ENCODE measurements at places on chromosomes 1 and 21. TPM values are rescaled to one million over a fixed set of nuclear protein-coding genes. Genes with fewer than 3 reads are reported as not detected.

POU2F1 gene
- total RNA-seq: 36.1 TPM

PRDM16 gene
- 69.1 TPM for total RNA-seq

MUL1 gene
- 23.2 TPM for total RNA-seq

HES2 gene
- 0.07 TPM for total RNA-seq

PTPRU gene
- 74.0 TPM for total RNA-seq

SYT14 gene
- total RNA-seq: 3.7 TPM

ALPL gene
- total RNA-seq: 19.8 TPM

MRPL55 gene
- 50.3 TPM for total RNA-seq

DLGAP3 gene
- 1.3 TPM for total RNA-seq

SPRR2E gene
- total RNA-seq: not detected

NEGR1 gene
- 1.6 TPM for total RNA-seq

DCLRE1B gene
- total RNA-seq: 9.9 TPM

PAPPA2 gene
- 4.1 TPM for total RNA-seq

DNA sequence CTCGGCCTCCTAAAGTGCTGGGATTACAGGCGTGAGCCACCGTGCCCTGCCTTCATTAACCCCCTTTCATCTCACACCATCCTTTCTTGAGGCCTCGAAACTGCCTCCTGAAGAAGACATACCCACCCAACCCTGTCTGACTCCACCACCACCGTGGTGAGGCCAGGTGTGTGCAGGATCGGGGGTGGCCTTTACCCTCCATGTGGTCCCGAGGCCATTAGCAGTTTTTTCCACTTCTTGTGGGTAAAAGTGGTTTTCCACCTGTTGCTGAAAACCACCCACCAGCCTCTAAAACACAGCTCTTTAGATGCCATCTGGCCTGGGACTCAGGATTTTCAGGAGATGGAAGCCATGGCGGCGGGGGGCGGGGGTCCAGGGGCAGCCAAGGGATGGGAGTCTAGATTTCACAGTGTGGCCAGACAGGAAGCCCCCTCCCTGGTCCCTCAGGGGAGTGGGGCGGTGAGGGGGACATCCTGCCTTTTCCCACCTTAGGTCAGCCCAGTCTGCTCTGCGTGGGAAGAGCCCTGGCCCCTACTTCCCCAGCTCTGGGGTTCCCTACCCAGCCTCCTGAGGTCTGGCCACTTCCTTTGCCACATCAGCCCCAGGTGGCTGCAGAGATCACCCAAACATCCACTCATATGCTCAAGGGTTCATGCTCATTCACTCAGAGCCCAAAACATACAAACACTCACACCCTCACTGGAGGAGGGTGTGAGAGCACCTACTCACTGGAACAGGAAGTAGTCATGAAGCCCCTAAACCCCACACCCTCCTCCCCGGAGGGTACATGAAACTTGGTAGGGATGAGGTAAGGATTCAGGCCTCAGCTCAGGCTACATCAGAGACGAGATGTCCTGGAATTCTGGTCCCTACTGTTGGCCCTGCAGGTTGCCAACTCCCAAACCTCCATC, 2.3 kb downstream of the FGR start:
- DNase-seq: no peak

GRCh38 chr1:109094377-109094803, 3.8 kb downstream of the TMEM167B start:
- DNase-seq: no peak

DNA sequence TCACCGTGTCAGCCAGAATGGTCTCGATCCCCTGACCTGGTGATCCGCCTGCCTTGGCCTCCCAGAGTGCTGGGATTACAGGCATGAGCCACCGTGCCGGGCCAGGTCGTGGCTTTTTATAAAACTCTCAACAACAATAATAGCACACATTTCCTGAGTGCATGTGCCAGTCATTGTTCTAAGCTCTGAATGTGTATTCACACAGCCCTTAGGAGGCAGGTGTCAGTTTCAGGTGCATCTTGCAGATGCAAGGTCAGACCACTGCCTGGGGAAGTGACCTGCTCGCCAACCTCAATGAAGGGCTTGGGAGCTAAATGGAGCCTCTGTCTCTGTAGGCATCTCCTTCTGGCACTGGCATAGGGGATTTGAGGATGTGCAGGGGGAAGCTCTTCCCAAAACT, 1.6 kb upstream of the LEFTY2 start:
- DNase-seq: no peak

DNA sequence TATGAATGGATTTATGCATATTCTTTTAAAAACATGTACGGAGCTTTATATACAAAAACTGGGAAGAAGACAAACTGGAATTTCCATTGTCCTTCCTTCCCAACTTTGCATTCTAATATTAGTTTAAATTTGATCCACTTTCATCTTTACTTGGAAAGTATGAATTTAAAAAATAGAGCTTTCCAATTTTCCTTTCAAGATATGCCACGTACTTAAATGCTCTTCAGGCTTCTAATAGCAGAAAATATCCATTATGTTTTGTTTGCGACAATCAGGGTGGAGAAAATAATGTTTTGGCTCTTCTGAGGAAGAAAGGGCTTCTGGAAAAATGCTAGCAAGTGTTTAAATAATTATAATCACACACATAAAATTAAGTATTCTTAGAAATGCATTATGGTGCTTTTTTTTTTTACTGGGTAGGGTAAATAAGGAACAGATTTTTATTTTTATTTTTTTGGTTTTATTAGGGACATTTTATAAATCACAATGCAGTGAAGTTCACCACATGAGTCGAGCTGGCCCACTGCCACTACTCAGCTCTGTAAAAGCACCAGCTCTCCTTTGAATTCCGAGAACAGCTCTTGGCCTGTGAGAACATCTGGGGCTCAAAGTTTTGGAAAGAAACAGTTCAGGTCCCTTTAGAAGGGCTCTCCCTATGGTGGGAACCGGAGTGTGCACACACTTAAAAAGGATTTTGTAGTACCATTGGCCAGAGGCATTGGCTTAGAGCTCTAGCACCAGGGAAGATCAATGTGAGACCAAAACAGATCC, 287.4 kb upstream of the LYPLAL1 start:
- no peak for DNase-seq

GRCh38 chr1:213606252-213606820, 381.4 kb upstream of the PROX1 start:
- DNase-seq: no peak

DNA sequence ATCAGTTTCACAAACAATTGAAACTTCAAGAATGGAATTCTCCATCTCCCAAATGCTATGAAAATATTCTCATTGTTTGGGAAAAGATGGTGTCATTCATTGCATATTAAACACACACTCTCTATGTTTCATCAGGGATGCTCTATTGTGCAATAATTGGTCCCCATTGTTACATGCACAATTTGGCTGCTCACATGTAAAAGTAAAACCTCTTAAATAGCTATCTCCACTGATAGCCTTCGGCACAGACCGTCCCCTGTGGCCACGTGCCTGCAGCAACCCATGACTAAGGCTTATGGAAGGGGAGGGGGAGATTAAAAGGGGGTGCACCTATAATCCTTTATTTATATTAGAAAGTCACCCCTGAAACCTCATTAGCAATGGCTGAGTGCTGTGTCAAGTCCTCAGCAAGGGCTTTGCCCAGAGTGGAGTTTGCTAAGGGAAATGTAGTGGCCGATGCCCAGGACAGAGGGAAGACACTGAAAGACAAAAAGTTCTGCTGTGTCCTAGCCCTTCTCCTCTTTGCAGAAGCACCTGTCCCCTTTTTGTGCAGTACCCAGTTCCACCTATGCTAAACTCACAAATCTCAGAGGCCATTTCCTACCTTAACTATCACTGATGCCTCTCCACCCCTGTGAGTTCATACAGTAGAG, 309.6 kb upstream of the ESRRG start:
- no peak for DNase-seq

- no peak for DNase-seq
Observed at GRCh38 chr1:119005724-119006405, 17.7 kb upstream of the TBX15 start.

DNA sequence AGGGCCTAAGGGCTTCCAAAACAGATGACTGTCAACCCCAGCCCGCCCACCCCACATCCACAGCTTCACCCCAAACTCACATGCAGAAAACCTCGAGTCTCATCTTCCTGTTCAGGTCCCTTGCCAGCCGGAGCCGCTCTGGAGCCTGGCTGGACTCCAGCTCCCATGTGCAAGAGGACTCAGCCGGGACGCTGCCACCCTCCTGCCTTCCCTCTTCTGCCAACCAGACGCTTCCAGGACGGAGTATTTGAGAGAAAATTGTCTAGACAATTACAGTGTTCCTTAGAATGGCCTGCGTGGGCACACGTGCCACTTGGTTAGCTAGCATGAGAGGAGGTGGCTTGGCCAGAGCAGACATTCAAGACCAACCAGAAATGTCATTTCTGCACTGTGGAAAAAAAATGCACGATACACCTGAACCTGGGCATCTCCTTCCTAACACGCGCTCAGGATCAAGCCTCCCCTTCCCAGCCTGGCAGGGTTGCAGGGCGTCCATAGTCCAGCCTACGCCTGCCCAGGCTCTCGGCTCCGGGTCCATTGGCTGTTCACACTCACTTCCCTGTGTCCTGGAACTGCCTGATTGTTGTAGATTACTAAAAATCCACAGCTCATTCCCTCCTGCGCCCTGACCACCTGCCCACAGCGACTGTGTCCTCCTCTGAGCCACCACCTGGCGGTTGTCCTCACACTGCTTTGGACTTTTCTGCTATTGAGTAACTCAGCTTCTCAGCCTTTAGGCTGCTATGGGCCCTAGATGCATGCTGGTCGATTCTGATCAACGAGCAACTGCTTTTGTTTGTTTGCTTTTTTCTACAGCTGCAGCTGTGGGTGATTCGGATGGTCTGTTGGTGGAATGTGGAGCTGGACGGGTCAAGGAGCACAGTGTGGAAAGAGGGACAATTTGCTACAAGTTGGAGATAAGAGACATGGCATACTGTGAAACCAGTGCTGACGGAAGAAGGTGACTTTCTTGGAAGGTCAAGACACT, at the start of gene CLDN14:
TSS of gene CLDN14 (minus strand) at position 708 of the 988 bp plus-strand sequence. CDS start 18,427 bp downstream, outside the sequence.
- no peak for DNase-seq

- no peak for DNase-seq
Observed at GRCh38 chr1:204076891-204077290, 4.0 kb downstream of the SOX13 start.

GRCh38 chr1:165137551-165138316, 218.8 kb downstream of the LMX1A start:
- no peak for DNase-seq

DNA sequence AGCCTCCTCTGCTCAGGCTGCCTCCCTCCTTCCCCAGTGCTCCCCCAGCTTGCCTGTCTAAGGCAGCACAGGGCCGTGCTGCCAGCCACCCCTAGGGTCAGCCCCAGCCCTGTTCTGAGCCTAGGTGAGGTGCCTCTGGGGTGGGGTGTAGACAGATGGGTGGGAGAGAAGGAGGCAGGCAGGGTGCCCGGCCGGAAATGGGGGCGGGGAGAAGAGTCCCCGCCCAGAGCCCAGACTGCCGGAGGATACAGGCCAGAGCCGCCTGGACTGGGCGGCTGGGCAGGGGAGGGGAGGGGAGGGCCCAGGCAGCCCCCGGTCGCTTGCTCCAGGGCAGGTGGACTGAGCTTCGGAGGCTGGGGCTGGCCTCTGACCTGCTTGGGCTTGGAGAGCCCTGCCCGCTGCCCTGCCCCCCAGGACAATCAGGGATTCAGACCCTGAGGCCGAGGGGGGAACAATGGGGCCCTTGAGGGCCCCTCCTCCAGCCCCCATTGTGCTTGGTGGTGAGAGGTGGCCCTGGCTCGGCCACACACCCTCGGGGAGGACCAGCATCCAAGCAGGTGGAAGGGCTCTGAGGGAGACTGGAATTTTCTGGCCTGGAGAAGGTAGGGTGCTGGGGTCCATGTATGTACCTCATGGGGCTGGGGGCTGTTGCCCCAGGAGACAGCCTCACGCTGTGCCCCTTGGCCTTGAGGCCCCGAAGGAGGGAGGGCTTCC, at the start of gene GJC2:
TSS of gene GJC2 (plus strand) at position 525 of the 714 bp plus-strand sequence. CDS start 7,829 bp downstream, outside the sequence.
- DNase-seq: no peak

GRCh38 chr21:45074048-45074817, at the start of gene ADARB1:
ADARB1 (plus strand) TSS chr21:45074580; CDS start chr21:45171657, 97,077 bp downstream.
- peak; percentile 56 for DNase-seq

GRCh38 chr1:101064697-101065096, 39.1 kb upstream of the DPH5 start:
- DNase-seq: no peak

- DNase-seq: no peak
Observed at GRCh38 chr1:17128361-17128760, 9.1 kb upstream of the PADI2 start.

DNA sequence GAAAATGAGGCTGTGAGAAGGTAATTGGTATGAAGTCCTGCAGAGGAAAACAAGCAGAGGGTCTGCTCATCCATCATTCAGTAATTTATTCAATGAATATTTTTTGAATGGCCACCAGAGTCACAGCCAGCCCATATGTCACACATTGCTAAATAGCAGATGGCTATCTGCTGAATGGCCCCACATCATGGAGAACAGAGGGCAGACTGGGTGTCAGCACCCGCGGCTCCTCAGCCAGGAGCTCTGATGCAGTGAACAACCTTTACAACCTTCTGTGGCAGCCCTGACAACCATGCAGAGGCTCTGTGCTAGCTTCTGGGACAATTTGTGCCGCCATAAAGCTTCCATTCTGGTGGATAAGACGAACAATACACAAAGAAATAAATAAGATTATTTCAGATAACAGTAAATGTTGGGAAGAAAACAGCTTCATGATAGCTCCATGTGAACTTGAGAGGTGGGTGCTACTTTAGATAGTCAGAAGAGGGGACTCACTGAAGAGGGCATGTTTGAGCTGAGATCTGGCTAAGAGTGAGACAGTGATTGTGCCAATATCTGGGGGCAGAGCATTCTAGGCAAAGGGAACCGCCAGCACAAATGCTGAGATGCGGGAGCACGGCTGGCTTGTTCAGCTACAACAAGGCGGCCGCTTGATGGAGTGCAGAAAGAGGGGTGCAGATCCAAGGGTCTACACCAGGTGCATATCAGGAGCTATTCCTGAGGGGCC, 2.8 kb upstream of the C1orf210 start:
- no peak for DNase-seq

DNA sequence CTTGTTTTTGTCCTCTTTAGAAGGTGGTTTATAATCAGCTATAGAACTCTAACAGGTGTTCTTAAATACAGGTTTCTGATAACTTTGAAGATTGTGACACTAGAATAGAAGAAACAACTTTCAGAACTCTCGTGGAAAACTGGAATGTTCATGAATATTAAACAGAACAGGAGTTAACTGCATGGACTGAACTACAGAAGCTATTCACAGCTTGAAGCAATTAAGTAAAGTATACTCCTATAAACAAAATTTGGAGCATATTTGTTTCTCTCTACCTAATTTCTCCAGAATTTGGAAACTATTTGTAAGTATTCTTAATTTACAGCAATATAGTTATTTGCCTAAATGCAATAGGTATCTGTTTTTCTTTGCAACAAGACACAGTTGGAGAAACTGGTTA, 824.8 kb downstream of the ADGRL2 start:
- no peak for DNase-seq

GRCh38 chr1:7513081-7513480, 258.0 kb upstream of the VAMP3 start:
- no peak for DNase-seq

GRCh38 chr1:210456731-210457255, 128.1 kb downstream of the HHAT start:
- DNase-seq: no peak

Measured in progenitor cell of endocrine pancreas (in vitro differentiated cells).